Fibroblast of lung (primary cell): ENCODE measurements at places on chromosomes 5 and 9.
A peak's percentile ranks its signal among the peaks of the same experiment; 100 is the strongest.

GRCh38 chr5:149363936-149364335 is 6.1 kb downstream of the PCYOX1L start:
- DNase-seq = no peak

DNA sequence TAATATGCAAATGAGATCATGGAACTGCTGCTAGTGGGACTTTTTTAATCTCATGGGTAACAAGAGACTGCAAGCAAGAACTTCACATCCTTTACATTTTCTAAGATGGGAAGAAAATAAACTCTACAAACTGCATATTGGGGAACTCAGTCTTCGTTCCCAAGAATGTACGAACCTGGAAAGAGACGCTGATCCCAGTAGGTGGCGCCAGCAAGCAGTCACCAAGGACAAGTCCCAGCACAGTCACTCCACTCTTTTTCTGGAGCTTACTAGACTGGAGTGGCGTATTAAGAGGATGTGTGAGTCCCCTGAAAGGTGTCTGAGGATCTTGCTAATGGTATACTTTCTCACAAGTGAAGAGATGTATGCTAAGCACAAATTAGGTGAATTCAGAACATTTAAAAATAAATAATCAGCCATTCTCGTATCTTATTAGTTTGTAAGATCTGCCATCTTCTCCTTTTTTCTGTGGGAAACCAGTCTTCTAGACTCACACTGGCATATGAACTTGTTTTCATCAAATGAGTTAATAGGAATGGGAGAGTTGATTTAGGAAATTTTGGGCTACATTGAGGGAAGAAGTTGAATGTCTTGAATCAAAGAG is 16.0 kb upstream of the PUM3 start:
- DNase-seq = peak; percentile 50

GRCh38 chr5:38346593-38346992 is 88.2 kb downstream of the EGFLAM start:
- no peak for DNase-seq

DNA sequence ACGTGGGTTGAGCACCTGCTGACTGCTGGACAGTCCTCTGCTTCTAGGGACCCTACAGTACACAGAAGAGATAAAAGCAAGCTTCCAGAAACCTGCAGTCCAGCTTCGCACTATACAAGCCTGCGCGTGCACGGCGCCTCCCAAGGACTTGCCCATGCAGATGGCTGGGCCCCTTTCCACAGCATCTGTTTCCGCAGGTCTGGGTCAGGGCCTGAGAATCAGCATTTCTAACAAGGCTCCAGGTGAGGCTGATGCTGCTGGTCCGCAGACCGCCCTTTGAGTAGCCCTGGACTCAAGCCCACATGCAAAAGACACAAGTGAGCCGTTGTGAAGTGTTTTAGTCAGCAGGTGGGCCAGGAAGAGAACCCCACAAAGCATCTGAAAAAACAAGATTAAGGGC is 133.1 kb downstream of the HSD17B3 start:
- DNase-seq = no peak

- DNase-seq = peak; percentile 78
These were observed 67.5 kb downstream of the MAMDC2 start for GRCh38 chr9:70111042-70111602.
